Activated CD4-positive, alpha-beta T cell treated with anti-CD3 and anti-CD28 coated beads, Interleukin-2, Interleukin-4, amounts not matched to agents 100 ng/mL and 50 ng/mL, durations not matched to agents 16 hours and 8 hours (primary cell): ENCODE measurements at places on chromosomes 6 and 20.

DNA sequence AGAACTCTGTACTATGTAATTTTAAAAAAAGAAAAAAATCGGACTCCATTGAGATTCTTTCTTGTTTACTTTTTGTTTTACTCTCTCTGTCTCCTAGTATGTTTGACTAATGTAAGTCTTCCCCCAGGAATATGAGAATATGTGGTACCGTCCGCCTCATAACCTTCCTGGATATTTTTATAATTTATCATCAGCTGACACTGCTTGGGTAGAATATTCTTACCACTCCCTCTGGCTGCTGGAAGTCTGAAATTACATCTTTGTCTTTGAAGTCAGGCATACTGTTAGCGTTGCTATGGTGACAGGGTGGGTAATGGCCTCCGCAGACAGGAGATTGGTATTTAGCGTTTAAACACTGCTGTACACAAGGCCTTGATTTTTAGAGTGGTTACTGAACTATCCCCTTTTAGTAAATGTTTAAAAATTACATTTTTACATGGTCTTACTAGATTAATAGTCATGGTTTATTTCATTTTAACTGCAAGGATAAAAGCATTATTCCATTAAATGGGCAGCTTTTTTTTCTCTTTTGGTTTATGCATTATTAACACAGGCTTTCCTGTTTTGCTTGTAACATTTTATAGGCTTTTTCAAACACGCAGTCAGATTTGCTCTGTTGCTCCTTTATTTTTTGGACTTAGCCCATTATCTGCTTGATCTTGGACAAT, 176.4 kb downstream of the ARID1B start:
- peak; percentile 18 for DNase-seq

GRCh38 chr6:89479897-89480296, 46.9 kb downstream of the ANKRD6 start:
- no peak for DNase-seq

GRCh38 chr6:79631693-79632172, 604 bp downstream of the SH3BGRL2 start:
- DNase-seq: no peak

GRCh38 chr6:154605178-154605881, 94.8 kb upstream of the CNKSR3 start:
- peak; percentile 44 for DNase-seq

DNA sequence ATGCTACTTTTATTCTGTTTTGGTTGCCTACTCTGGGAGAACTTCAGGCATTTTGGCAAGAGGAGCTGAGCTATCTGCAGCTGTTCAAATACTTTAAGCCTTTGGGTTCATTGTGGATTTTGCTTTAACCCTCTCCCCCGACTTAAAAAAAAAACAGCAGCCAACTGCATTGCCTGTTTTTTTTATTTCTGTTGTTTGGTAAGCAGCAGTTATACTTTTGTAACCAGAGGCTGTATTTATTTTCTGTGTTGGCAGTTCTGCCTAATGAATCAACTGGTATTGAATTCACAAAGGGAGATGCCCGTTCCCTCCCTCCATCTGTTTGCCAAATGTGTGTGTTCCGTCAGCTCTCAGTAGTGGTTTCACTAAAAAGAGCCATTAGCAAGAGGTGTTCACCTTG, 484.0 kb downstream of the UTRN start:
- DNase-seq: no peak

DNA sequence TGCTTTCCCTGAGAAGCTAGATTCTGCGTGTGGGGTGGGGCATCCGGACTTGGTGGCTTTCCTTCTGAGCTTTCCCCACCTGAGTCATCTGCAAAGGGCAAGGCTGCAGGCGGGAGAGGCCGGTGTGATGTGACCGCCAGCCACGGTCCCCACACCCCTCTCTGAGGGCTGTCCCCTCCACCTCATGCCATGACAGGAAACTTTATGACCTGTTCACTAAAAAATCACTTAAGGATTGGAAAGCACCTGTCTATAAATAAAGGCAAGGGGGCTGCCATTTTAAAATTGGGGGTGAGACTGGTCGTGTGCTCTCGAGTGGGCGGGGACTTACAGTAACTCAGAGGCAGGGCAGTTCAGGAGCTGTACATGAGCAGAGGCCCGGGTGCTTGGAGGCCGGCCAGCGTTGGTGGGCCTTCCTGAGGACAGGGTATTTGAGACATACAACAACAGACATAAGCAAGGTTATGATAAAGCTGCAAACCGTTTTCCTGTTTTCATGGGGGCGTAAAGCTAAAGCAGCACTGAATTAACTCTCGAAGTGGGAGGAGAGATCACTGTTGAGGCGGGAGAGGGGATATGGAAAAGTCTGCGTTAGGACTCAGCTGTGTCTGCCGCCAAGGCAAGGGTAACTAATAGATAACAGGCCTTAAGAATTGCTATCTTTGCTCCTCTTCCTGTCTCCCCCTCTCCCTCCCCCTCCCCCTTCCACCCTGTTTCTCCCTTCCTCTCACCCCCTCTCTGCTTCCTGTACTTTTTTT, 16.1 kb upstream of the SERPINB1 start:
- DNase-seq: peak; percentile 87

DNA sequence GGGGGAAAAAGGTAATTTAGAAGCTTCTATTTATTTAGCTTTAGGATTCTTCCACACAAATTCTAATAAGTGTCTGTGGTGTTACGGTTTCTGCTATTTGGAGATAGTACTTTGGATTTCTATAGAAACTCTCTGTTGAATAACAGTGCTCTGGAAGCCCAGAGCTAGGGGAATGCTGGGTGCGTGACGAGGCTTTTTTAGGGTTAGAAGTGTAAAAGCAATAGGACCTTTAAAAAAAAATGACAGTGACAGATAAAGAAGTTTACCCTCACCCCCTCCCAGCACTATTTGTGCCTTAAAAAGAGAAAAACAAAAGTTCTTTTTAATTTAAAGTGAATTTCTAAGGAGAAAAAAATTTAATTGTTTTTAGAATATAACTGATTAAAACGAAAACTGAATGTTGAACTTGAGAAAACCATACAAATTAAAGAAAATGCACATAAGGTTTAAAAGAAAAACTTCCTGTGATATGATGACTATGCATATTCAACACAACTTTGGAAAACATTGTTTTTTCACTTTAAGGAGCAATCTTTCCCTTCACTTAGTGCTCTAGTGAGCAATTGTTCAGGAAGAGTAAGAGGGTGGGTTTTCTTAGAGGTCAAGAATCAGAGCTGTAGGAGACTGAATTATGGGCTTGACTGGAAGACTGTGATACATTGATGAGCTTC, 89.6 kb upstream of the RIPOR2 start:
- no peak for DNase-seq

GRCh38 chr20:9617940-9618339, 103.5 kb downstream of the LAMP5 start:
- no peak for DNase-seq

GRCh38 chr20:46423882-46424482, 17.6 kb upstream of the ELMO2 start:
- no peak for DNase-seq

GRCh38 chr6:7566107-7566506, 23.9 kb upstream of the SNRNP48 start:
- DNase-seq: no peak

DNA sequence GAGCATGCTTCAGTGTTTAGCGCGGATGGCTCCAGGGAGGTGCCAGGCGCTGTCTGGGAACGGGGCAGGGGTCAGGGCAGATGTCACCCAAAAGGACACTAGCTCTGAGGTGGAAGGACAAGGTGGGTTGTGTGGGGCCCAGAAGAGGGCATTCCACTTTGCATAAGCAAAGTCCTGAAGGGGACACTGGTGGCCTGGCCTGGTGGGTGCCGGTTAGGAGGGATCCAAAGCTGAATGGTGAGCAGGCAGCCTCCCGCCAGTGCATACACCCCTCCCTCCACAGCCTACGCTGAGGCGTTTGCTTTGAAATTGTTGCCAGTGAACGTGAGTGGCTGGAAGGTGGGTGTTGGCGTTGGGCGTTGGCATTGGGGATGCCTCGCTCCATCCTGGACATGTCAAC, 192.1 kb downstream of the BMP7 start:
- no peak for DNase-seq

DNA sequence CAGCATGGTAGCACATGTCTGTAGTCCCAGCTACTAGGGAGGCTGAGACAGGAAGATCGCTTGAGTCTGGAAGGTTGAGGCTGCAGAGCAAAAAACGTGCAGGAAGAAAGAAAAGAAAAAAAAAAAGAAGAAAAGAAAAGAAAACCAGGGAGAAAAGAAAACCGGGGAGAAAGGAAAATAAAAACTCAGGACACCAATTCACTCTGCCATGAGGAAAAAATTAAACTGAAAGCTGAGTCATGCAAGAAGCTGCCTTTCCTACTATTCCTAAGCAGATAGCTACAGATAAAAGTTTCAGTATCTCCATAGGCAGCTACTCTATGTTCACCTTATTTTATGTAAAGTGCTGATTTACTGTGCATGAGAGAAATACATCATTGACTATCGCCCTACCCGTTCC, 10.5 kb downstream of the PTGIS start:
- DNase-seq: no peak

- no peak for DNase-seq
Measured at GRCh38 chr6:5968817-5969734, 37.6 kb downstream of the NRN1 start.

- no peak for DNase-seq
Measured at GRCh38 chr20:16028923-16029322, 544.3 kb downstream of the KIF16B start.

GRCh38 chr6:290111-290922, 2.0 kb upstream of the DUSP22 start:
- DNase-seq: no peak

DNA sequence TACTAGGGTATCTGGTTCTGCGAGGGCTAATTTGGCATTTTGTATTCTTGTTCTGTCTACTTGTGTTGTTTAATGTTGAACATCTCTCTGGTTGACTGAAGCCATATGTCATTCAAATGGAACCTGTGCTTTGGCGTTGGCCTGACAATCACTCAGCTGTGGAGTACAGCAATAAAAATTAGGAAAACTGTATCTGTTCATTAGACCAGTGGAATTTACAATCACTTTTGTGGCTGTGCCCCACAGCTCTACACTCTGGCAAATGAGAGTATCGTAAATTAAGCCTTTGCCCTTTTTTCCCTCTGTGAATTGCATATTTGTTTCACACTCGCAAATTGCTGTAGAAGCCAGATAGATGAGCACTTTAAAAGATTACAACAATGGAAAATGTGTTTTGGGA, 102.0 kb downstream of the ARID1B start:
- no peak for DNase-seq

DNA sequence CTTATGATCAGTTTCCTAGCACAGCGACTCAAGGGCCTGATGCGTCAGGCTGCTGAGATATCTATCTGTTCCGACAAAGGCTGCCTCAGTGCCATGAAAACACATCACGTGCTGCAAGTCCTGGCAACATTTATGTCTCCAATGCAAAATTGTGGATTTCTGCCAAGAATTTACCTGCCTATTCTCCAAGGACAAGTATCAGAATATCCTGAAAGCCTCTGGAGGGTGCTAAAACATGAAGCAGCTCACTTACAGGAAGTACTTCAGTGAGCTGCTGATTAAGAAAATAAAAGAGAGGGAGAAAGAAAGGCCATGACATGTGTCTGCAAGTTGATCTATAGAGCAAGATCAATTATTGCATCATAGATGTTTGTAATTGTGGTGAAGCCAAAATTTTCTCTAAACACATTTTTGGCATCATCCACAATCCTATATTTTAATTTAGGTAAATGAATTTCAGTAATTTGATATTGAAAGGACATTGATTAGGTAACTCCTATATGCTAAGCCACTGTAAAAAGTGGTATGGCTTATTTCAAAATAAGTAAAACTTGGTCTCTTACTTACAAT, 25.8 kb upstream of the TPBG start:
- DNase-seq: no peak

GRCh38 chr6:39893286-39893685, 41.0 kb downstream of the MOCS1 start:
- DNase-seq: no peak

GRCh38 chr6:33305052-33305451, 6.3 kb upstream of the RGL2 start:
- DNase-seq: no peak

- DNase-seq: no peak
Measured at GRCh38 chr20:1119128-1119505, 715 bp downstream of the PSMF1 start.

GRCh38 chr6:8415913-8416312, 19.4 kb downstream of the SLC35B3 start:
- DNase-seq: no peak

- no peak for DNase-seq
Measured at GRCh38 chr6:165184192-165184979, 125.0 kb downstream of the C6orf118 start.

DNA sequence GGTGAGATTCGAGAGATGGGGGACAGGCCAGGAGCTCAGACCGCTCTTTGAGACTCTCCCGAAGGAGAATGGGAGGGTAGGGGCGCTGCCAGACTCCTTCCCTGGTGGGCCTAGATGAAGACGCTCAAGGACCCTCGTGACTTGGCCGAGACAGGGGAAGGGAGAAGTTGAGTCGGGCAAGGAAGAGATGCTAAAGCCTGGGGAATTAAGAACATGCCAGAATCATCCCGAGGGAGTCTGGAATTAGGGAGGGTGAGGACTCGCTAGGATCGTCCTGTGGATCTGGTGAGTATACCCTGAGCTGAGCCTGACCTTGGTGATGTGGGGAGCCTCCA, 529 bp downstream of the UBE2C start:
- DNase-seq: no peak

DNA sequence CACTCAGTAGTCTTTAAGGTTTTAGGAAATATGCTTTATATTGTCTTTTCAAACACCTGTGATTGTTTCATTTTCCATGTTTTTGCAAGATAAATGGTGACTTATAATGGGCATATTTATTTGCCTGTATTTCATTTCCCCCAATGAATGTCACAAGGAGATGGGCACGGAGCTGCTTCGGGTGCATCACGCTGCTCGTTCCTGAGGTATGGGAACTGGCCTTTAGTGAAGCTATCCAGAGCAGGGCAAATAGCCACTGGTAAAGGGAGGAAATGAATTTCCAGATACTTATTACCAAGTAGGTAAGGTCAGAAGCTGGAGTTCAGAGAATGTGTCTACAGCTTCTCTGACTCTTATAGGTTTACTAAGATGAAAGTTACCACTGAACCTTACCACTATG, 3.7 kb downstream of the POU3F2 start:
- DNase-seq: no peak
